ENCODE measurements at places on chromosomes 7 and 10.

- no peak for DNase-seq
Observed at GRCh38 chr10:129055986-129056385, 411.1 kb upstream of the MGMT start.

GRCh38 chr7:75992083-75992755, 2.2 kb downstream of the TMEM120A start:
- no peak for DNase-seq

- DNase-seq: no peak
Observed at GRCh38 chr7:151891182-151891581, 14.3 kb upstream of the PRKAG2 start.

DNA sequence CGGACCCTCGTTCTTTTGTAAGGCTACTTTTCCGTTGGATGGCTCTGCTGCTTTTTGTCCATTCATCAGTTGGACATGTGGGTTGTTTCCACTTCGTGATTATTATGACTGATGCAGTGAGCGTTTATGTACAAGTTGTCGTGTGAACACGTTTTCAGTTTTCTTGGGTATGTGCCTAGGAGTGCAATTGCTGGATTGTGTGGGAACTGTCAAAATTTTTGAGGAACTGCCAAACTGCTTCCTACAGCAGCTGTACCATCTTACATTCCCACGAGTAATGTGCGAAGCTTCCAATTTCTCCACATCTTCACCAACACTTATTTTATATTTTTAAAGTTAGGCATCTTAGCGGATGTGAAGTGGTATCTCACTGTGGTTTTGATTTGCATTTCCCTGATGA, 10.4 kb downstream of the FKBP6 start:
- no peak for DNase-seq

DNA sequence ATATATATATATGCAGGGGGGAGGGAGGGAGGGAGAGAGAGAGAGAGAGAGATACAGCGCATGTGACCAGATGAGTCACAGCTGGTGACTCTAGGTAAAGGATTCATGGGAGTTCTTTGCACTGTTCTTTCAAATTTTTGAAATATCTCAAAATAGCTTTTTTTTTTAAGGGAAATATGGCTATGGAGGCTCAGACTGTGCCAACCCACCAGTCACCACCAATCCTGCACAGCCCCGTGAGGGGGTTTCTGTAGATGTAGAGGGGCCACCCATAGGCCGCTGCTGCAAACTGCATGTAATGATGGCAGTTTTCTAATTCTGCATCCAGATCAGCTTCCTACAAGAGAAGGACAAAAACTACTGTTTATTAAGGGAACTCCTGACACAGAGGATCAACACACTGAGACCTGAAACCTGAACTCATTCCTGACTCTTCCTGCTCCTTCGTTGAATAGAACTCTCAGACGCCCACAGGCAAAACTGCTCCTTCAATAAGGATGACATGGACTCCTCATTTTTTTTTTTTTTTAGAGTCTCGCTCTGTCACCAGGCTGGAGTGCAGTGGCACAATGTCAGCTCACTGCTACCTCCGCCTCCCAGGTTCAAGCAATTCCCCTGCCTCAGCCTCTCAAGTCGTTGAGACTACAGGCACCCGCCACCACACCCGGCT, 17.3 kb downstream of the DAGLB start:
- no peak for DNase-seq

Measured in NCI-H345 (cell line).